Activated T-cell treated with anti-CD3 and anti-CD28 coated beads for 1 hour (primary cell): ENCODE measurements at places on chromosomes 11 and 22.

DNA sequence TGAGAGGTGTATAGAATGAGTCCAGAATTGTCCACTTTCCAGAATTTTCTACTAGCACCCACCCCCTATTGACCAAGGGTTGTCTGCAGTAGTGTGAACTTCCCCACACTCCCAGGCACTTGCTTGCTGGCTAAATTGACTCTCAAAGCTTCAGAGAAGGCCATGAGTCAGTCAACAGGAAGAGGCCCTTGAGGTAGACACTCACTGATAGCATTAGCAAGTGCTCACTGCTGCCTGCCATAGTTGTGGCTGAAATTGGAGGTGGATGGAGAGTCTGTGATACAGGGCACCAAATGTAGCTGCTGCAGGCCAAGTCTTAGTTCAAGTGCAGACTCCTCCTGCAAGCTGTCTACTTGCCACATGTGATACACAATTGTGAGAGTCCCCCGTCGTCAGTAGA lies 156.8 kb downstream of the SPON1 start:
- DNase-seq, result no peak

DNA sequence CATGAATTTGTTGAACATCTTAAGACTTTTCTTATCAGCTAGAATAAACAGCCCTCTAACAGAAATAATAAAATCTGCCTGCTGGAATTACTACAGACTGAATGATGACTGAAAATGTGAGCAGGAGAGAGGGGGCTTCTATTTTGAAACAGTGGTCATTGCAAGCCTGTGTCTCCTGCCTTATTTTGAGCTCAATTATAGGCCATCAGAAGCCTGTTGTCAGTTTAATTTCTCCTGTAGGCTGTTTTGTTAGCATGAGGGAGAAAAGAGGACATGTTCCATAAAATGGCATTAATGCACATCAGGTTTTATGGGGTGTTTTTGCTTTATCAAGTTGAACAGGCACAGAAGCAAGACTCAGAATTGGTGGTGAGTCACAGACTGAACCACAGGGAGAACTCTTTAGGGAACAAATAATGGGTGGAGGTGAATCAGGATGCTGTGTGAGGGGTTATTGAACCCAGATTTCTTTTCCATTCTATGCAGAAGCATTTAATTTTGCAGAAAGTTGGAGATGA lies 129.1 kb downstream of the PARVA start:
- no peak for DNase-seq

DNA sequence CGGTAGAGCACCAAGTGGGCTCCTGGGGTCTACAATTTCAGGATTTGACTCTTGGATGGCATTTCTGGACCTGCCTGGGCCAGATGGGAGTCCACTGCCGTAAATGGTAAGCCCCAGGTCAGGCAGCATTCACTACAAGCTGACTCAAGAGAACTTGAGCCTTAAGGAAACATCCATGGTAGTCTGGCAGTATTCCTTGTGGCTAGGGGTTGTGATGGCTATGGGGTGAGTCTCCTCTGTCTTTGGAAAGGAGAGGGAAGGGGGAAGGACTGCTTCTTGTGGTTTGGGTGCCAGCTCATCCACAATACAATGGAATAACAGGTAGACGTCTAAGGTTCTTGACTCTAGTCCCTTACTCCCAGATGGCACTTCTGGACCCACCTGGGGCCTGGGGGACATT lies 32.3 kb upstream of the POU2AF2 start:
- DNase-seq, result no peak

DNA sequence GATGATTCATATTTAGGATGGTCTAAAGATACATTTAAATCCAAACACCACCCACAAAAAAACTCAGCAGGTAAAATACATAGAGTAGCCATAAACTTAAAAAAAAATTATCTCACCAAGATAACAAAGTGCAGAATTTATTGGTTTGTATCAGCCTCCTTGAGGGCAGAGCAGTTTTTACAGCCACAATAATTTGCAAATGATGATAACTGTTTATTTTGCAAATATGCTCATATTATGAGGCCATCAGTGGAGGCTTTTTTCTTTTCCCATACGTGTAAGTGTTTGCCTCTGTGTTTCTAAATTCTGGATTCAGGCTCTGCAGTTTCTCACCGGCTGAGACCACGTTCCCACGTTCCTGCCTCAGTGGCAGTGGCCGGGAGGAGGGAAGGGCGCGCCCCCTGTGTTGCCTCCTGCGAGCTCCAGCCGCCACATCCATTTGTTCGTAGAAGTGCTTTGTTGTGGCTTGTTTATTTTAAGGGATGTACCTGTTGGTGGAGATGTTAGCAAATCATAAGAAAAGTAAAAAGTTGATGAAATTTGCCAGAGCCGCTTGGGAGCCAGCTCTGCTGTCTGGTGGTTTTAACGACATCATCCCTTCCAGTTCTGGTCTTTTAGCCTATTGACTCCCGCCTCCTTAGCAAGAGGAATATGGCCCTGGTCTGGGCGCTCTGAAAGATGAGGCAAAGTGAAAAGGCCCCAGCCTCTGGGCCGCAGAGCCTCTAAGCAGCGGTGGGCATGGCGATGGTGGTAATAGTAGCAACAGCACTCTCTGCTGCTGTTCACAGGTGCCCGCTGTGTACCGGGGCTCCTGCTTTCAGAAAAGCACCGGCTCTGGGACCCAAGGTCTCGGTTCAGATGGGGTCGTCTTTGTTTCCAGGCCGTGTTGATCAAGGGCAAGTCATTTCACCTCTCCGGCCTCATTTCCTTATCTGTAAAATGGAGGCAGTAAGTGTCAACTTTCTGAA lies 66.7 kb upstream of the PPARA start:
- no peak for DNase-seq

GRCh38 chr11:80241766-80242165 lies 800.9 kb upstream of the TENM4 start:
- no peak for DNase-seq
